Foreskin keratinocyte (primary cell): ENCODE measurements at places on chromosomes 3 and 15.

DNA sequence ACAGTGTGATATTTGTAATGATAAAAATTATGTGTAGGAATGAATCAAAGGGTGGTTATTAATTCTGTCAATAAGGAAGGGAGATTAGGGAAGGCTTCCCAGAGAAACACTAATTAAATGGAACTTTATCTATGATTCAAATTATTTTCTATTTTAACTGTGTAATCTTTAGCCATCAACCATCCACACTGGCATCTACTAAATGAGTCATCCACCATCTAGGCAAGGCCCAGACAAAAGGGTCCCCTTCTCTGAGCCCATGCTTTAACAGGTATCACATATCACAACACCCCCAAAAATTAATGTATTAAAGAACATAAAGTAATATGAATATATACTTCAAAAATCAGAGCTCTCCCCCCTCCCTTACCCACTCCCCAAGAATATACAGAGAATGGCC is 19.9 kb upstream of the TPM1 start:
- DNase-seq: no peak

GRCh38 chr3:47123857-47124256 is 40.1 kb downstream of the SETD2 start:
- no peak for DNase-seq

- DNase-seq: no peak
These were observed 30.0 kb downstream of the CORO2B start for GRCh38 chr15:68608844-68609232.

DNA sequence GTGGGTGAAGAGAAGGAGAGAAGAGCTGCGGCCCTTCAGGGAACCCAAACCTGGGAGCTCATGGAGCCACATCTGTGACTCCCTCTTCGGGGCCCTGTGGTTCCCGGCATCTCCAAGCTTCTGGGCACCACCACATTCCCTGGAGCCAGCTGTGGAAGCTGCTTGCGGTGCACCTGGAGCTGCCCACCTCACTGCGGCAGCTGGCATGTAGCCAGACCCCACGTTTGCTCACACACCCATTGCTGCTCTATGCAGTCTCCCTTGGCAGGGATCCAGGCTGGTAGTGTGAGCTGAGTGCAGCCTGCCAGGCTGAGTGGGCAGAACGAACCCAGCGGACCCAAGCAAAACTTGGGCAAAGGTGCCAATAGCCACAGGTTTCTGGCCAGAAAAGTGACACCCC is 16.8 kb upstream of the PLA2G4E start:
- peak; percentile 62 for DNase-seq

DNA sequence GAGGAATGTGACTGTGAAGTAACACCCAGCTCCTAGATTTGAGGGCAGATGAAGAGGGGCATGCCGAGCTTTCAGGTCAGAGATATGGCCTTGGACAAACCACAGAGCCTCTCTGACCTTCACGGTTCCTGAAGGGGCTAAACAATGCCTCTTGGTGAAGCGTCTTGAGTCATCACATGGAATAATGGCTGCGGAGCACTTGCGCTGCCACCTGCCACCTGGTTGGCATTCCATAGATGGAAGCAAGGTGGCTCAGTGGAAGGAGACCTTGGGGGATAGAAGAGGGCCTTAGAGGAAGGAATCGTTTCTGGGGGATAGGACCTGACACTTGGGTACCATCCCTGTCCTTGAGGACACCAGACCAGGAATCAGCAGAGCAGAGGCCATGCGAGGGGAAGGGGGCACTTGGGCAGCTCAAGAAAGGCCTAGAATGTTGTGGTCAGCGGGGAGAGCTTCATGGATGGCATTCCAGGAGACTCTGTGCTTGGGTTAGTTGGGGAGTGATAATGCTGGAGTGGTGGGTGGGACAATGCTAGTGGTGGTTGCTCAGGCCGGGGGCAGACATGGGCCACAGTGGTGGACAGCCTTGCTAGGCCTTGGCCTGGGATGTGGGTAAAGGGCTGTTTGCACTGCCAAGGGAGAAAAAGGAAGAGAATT is 12.6 kb downstream of the MRAS start:
- no peak for DNase-seq

- no peak for DNase-seq
These were observed 16.2 kb downstream of the C3orf62 start for GRCh38 chr3:49260806-49261324.

DNA sequence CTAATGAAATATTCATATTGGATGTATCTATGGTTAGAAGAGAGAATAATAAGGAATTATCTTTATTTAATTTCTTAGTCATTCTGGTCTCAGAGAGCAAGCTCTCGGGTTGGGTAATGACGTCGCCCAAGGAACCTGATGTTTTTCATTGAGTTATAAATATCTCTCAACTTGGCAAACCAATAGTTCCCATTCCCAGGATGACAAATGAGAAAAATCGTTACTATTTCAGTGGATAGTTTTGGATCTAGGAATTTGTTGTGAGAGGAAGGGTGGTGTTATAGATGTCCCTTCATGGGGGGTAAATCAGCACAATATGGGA is 162.9 kb upstream of the NR2E3 start:
- no peak for DNase-seq

DNA sequence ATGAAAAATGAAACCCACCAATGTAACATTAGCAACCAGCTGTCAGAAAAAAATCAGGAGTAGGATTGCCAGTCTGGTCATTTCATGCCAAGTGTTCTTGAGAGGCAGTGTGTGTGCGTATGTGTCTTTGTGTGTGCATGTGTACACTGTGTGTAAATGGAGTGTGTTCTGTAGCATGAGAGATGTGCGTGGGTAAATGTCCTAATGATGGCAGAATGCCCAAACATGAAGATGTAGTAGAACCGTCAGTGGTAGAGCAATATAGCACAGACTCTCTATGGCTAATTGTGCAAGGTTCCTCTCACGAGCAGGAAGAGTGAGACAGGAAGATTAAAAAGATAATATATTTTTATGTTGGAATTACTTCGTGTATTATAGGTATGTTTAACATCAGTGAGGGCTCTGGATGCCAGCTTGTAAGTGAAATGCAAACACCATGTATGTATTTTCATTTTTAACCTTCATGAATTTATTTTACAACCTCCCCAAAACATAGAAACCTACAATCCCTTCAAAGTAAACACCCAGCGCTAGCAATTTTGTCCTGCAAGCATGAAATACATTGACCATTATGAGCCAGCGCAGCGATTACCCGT is 1038.7 kb downstream of the IGSF11 start:
- no peak for DNase-seq

DNA sequence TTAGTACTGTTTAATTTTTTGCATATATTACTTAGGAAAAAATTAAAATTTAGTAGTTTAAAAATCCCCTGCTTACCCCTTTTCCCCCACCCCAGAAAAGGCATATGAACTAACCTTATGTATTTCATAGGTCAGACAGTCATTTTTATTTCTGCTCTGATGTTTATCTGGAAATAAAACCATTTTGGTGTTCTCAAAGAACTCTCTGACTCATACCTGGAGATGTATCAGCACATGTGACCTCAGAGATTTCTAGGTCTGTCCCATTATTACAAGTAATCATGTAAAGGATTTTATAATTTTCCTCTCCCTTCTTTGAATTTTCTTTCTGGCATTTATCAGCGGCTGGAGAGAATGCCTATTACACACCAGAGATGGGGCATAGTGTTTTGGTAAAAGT is 14.1 kb upstream of the CCR8 start:
- DNase-seq: no peak

DNA sequence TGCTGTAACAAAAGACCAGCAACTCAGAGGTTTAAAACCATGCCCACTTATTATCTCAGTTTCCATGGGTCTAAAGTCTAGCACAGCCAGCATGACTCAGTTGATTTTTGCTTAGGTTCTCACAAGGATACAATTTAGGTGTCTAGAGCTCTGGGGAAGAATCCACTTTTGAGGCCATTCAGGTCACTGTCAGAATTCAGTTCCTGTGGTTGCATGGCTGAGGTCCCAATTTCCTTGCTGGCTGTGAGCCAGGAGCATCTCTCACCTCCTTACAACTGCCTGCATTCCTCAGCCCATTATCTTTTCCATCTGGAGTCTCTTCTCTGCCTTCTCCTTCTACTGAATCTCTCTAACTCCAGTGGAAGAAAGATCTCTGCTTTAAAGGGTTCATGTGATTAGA is 240.5 kb upstream of the CFAP20DC start:
- peak; percentile 53 for DNase-seq

GRCh38 chr3:31946484-31947081 is 34.5 kb downstream of the OSBPL10 start:
- DNase-seq: no peak

GRCh38 chr15:70589221-70589620 is 174.1 kb downstream of the UACA start:
- peak; percentile 9 for DNase-seq

- no peak for DNase-seq
These were observed 884 bp upstream of the KNL1 start for GRCh38 chr15:40593165-40593564.

DNA sequence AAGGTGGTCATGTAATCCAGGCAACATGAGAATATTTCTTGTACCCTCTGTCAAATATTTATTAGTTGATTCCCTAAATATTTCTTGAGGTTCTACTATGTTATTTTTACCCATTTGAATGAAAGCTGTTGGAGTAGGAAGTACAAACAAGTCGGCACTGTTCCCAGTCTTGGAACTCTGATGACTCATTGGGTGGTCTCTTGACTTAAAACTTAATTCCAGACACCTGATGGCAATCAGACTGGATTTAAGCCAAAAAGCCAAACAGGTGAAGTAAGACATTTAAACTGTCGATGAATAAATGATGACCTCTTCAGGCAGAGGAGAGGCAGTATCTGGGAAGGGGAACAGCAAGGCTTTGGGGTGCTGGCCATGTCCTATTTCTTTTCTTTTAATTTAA is 22.8 kb downstream of the C2CD4A start:
- DNase-seq: no peak

DNA sequence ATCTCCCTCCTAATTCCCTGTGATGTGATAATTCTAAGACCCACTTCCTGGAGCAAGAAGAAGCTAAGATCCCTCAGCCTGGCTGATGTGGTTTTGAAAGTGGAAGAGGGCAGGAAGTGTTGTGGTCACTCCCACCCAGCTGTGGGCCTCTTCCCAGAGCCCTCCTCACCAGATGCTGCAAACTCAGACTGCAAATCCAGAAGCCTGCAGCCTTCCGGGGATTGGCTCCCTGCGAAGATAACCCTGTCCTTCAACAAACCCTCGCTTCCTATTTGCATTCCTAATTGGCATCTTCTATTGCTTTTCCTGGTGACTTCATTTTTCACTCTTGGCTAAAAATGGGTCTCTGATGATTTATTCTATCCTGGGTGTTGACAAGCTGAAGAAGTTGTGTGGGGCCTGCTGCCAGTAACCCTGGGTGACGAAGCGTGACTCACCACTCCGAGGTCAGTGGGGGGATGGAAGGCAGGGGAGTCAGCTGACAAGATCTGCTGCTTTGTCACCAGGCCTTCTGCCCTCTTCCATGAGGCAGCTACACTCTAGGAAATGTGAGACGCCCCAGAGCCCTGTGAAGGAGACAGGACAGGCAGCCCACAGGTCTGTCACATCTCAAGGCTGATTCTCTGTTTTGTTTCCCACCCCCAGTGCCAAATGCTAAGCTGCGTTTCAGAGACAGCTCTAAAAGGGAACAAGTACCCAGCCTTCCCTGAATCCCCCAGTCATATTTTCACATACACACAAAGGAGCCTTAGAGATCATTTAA is 99.7 kb upstream of the LIPC start:
- DNase-seq: peak; percentile 98

- DNase-seq: no peak
These were observed 1.4 kb downstream of the PLCB2 start for GRCh38 chr15:40306371-40306770.

DNA sequence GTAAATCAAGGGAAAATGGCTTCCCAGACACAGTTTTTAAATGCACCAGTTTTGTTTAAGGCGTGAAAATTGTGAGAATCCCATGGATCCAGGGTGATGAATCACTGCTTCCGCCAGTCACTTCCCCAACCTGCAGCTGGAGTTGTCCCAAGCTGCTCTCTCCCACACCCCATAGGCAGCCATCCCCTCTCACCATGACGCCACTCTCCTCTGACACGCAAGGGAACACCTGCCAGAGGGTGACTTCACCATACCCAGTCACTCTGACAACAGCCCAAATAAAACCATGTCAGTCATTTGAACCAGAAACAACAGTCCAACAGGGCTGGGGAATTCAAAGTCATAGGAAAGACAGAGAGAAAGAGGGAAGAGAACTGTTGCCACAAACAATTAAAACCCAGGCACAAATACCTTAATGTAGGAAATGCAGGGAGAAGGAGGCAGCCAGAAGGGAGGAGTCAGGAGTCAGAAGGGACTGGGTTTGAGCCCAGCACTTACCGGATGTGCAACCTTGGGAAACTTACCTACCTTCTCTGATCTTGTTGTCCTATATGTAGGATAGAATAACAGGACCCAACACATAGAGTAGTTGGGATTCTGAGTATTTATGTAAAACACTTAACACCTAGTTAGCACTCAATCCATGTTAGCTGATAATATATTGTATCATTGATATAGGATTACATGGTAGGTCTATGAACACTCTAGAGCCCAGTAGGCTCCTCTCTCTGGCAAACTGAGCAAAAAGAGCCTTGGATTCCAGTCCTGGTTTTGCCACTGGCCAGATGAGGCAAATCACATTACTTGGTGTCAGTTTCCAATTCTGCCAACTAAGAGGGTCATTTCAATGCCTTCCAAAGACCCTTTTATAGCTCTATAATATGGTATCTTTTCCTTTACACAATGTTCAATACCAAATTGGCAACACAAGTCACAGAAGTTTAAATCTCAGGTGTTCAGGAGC is 326.3 kb upstream of the ICE2 start:
- DNase-seq: peak; percentile 63

GRCh38 chr3:46655271-46655670 is 38.2 kb downstream of the ALS2CL start:
- DNase-seq: no peak

GRCh38 chr3:185914911-185915629 is 22.7 kb downstream of the TRA2B start:
- no peak for DNase-seq

DNA sequence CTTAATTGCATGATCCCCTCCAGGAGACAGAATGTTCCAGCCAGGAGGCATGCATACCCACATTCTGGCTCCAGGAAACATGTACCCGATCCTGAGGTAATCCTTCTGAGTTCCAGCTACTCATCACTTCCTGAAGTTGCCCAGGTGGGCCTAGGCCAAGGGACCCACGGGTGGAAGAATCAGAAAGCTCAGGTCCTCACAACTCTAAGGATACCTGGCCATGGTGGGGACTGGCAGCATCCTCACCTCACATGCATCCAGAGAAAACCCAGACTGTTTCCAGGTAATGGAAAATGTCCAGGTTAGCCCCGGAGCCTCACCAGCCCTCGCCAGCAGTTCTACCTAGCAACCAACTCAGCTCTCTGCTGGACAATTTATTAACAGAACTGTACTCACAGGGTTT is 78.2 kb downstream of the DAPK2 start:
- no peak for DNase-seq

GRCh38 chr3:166713787-166714186 is 666.3 kb downstream of the ZBBX start:
- DNase-seq: no peak

DNA sequence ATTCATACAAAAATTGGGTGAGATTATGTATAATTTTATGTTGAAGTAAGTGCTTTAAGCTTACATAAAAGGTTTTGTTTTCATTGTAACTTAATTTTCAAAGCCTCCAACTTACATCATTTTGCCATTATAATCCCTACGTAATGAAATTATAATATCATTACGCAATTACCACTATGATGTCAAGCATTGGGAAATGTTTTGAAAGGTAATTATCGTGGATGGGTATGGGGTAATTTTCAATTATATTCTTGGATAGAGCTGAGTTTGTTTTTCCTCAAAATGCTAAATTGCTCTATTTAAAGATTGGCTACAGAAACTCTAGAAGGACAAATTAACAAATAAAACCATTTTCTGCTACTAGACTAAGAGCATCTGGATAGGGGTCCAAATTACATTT is 80.2 kb upstream of the FAM3D start:
- no peak for DNase-seq
